ENCODE measurements at places on chromosomes 1 and 21.

GRCh38 chr21:38219049-38219628 lies 37.7 kb upstream of the KCNJ15 start:
- DNase-seq, result peak; percentile 44

GRCh38 chr1:235022341-235022980 lies 106.2 kb downstream of the TOMM20 start:
- peak; percentile 22 for DNase-seq

DNA sequence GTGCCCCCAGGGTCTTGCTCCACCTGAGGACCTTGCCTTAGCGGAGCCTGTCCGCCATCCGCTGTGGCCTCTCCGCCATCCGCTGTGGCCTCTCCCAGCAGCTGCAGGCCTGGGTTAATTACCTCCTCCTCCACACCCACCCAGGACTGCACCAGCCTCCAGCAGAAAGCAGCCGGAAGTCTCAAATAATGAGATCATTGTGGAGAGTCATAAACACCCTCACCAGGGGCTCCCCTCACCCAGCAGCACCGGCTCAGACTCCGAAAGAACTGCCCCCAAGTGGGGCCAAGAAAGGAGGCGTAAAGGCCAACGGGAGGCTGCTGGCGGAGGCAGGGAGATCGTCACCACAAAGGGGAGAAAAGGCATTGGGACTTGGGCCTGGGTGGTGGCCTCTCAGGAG lies 10.7 kb upstream of the GPR153 start:
- DNase-seq, result no peak

- DNase-seq, result no peak
These were observed 16.7 kb downstream of the FRRS1 start for GRCh38 chr1:99749504-99750347.

DNA sequence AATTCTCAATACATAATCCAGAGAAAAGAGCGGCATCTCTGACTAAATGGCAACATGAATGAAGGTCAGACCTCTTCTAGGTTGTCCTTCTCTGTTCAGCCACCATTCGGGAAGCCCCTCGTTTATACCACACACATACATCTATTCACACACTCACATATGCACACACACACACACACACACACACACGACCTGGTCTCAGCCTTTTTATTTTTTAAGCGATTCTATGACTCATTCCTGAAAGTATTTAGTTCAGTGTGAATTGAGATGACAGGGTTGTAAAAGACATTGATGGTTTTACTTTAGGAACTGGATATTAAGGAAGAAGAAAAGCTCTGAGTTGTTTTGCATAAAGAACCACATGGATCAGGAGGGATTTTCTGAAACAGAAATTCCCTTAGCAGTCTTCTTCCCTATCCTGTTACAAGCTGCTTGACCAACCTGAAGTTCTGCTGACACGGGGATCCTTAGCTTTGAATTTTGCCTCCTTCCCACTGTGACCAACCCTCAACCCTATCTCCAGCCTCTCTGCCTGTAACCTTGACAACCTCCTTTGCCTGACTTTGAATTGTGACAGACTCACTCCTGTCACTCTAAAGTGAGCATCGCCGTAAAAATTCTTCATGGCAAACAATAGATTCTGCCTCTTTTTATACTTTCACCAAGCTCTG lies 383.1 kb upstream of the ESRRG start:
- no peak for DNase-seq

DNA sequence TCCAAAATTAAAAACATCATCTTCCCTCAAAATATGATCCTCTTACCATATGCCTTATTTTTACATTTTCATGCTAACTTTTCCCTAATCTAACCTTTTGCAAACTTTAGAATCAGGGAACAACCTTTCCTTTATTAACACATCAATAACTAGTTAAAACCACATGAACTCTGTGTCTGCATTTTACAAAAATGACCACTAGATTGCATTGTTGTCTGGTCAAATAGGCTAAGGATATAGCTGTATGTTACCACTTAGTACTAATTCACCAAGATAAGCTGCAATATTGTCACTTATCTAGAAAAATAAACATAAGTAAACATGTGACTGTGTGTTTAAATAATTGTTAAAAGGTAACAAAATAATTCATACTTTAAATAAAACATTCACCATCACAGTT lies 82.3 kb downstream of the DENND1B start:
- DNase-seq, result no peak

DNA sequence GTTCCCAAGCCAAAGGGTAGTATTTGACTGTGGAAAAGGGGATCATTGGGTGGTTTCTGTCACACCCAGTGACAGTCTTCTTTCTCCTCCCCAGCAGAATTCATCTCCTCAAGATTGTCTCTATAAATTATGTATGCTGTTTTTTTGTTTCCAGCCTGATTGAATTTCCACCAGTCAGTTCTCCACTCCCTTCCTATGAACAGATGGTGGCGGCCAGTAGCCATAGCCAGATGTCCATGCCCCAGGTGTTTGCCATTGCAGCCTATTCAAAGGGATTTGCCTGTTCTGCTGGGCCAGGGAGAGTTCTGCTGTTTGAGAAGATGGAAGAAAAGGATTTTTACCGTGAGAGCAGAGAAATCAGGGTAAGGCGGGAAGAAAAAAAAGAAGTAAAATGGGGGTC lies 12.9 kb downstream of the CFAP57 start:
- DNase-seq, result no peak

DNA sequence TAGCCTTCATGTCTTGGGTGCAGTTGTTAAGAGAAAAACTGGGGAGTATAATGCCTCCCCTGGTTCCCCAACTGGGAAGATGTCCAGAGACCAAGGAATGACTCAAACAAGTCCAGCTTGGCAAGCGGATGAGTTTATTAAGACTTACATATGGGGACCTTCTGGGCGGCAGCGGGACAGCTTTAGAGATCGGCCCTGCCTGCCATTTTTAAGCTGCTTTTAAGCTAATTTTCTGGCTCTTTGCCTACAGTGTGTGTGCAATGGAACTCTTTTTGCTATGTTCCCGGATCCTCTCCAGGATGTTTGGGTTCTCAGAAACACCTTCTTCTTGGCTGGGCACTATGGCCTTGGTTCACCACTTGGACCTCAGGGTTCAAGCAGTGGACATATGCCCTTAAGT lies 99.5 kb downstream of the RYR2 start:
- no peak for DNase-seq

DNA sequence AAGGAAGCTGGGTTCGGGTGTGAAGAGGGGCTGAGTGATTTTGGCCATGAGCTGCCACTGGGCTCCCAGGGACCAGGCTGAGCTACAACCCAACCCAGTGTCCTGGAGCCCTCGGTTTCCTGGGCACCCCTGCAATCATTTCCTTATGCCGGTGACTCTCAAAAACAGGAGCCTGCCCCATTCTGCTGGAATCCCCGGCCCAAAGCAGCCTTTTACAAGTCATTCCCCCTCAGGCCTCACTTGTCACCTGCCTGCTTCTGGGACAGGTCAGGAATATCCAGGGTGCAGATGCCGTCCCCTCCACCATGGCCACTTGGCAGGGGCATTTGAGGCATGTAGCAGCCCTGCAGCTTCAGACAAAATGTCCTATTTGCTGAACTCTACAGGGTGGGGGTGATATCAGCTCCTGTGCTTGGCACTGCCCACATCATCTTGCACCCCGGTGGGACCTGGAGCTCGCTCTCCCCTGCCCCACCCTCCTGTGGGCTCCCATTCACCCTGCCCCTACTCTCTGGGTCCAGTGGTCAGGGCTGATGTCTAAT lies 30.0 kb downstream of the CDK18 start:
- no peak for DNase-seq

DNA sequence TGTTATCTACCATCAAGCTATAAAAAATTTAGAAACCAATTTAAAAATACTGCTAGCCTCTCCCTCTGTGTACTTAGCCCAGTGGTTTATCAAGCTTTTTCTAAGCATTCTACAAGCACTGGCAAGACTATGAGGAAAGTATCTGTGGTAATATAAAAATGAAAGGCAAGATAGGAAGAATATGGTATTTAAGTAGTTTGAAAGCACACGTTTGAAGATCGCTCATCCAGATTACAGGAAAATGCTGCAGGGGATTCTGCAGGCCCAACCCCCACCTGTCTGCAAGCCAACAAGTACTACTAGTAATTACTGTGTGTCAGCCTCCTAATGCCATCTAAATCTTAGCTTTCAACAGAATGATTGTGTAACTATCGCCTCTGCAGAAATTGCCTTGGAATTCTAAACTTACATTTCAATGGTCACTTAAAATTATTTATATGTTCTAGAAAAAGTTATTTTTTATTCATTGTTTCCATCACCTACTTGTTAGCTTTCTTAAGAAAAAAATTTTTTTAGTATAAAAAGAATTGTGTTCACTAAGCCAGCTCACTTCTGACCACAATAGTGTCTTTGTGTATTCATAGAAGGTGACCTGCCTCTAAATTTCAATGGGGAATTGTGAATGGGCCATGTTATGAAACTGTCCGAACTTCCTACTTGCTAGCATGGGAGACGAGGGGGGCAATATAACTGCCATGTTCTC lies 8.5 kb downstream of the ERRFI1 start:
- no peak for DNase-seq

GRCh38 chr1:46948629-46949416 lies 7.5 kb upstream of the CYP4A11 start:
- no peak for DNase-seq

GRCh38 chr1:48109390-48110013 lies 112.3 kb upstream of the TRABD2B start:
- DNase-seq, result peak; percentile 9

DNA sequence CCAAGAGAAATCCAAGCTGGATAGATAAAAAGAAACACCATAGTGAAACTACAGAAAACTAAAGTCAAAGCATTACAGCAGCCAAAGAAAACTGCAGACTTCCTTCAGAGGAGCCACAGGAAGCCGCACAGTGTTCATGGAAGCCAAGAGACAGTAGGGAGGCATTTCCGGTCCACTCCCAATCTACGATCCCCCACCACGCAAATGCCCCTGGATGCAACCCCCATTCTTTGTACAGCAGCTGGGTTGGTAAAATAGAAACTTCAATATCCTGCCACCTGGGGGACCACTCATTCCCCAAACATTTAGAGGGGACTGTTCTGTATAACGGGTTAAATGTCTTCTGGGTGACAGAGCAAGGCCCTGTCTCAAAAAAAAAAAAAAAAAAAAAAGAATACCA lies 43.9 kb upstream of the TSPEAR start:
- DNase-seq, result peak; percentile 65

DNA sequence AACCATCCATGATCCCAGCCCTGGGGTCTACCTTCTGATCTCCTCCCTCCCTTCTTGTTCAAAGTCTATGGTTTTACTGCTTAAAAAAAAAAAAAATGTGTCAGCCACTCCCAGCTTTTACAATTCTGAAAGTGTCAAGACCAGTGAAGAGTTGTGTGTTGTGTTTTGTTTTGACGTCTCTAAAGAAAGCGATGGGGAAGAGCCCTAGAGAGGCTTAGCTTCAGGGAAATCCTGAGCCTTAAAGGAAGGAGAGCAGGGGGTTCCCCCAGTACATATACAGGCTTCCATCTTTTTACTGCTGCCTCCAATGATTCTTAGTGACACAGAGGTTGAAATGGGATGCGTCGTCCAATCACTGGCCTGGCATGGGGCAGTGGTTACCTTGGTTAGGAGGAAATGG lies 13.9 kb upstream of the FMOD start:
- no peak for DNase-seq

DNA sequence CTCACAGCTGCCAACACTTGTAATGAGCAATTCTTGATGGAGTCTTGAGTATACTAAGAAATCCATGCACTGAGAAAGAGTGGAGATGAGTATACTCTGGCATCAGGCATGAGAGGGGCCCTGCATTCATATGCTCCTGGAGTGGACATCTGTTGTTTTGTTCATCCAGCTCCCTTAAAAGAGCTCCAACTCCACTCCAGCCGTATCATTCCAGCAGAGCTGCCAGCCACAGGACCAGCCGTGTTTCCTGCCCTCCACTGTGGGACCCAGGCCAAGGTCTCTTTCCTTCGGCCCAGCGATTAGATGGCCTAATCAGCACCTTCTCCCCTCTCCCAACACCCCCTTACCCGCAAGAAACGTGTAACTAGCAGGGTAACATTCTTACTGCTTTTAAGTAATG lies 144.5 kb downstream of the OMA1 start:
- DNase-seq, result no peak

GRCh38 chr1:233269656-233270055 lies 25.9 kb downstream of the PCNX2 start:
- no peak for DNase-seq

DNA sequence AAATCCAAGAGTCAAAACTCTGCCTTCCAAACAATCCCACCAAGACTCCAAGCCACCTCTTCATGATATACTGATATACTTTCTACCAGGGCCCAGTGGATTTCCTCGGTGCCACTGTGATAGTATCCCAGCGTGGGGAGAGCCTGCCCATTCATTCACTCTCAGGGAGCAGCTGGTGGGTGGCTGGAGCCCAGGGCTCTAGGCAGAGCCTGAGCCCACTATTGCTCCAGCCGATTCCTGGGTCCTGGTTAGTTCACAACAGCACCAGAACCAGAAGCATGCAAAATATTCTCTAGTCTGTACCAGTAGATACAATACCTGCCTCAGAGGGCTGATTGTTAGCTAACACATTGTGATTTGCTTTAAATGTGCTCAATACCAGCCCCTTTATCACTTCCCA lies 831 bp downstream of the CSRP1 start:
- DNase-seq, result no peak

DNA sequence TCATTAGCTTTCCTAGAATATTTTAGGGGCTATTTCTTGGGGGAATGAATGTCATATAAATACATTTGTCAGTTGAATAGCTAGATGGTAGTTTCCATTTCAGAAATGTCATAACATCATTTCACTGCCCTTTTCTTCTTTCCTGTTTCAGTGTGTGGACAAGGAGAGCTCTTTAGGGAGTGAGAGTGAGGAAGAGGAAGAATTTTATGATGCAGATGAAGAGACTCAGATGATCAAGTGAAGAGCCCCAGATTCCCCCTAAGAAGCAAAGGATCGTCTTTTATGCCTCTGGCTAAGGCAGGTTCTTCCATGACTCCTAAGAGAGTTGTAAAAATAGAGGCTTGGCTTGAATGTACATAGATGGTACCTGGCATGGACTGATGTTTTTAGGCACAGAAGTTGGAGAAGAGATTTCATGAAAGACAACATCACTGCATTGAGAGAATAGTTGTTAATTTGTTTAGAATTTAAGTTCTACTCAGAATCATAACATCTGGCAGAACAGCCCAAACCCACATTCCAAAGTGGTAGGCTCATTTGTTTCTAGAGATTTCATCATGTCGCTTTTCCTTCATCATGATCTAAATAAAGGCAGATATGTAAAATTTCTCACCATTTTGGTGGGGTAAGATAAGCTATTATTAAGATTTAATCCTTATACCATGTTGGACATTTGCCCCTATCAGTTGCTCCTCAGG lies 44.2 kb upstream of the MAB21L3 start:
- DNase-seq, result peak; percentile 14

Data from hepatic stellate cell (primary cell).